Uterus (tissue), 4 donors: ENCODE measurements at places on chromosomes 6 and 20.

DNA sequence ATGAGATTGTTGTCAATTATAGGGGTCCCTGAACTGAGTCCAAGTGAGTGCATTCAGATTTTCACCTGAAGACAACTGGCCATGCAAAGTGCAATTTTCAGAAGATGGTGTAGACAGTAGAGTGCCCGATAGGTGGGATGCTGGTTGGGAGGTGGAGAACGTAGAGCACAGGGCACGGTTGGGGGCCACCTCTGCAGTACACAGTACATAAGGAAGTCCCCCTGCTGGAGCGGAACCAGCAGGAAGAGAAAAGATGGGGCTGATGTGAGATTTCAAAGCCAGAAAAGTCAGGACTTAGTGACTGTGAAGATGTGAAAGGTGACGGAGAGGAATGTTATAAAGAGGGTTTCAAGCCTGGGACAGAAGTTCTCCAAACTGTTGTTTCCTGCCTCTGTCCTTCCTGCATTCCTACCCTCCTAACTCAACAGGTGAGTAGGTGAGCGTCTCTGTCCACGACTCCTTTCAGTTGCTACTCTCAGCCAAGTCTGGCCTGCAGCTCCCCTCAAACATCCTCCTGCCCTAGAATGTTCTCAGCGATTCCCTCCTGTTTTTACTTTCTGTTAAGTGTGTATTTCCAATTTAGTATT, 330.8 kb downstream of the PRL start:
- no peak for DNase-seq

GRCh38 chr6:6631534-6632276, 43.2 kb downstream of the LY86 start:
- no peak for DNase-seq

GRCh38 chr20:57062696-57063270, 203.7 kb downstream of the BMP7 start:
- no peak for DNase-seq

DNA sequence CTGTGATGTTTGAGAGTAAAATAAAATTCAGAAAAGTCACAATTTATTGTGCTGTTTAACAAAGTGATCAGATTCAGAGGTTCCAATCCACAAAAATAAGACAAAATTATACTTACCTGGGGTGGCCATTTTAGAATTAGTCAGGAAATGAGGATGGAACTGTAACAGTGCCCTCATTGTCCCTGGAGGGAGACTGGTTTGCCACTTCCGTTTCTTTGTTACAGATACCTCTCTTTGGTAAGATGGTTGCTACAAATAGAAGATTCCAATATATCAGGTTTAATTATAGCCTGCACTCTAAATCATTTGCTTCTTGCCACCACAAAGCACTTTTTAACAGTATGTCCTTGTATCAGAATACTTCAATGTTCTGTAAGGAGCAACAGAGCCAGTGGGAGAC, 95.6 kb downstream of the CTNNBL1 start:
- DNase-seq, result no peak

DNA sequence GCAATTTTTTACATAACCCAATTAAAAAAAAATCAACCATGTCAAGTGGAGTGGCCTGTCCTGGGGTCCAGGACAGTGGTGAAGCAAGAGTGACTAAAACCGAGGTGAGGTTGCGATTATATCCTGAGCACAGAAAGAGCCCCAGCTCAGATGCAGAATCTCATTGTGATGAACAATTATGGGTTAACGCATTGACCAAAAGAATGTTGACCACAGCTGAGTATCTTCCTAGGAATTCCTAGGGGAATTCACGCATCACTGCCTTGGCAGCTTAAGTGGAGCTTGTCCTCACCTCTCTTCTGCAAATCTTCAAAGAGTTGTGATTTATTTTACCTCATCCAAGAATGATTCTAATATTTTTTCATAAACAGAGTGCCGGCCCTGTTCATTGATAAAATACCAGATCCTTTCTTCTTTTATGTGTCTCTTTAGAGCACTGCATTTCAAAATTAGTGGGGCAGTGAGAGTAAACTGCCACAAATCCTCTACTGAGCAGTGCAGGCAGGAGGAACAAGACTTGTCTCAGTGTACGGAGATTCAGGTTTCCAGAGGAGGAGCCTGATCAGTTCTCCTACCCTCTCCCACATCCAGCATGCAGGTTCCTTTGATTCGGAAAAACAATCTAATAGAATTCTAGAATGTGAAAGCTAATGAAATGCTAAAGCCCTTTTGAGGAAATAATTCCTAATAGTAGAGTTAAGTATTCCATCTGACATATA, 60.1 kb upstream of the ZNF184 start:
- DNase-seq, result no peak

- DNase-seq, result no peak
Observed at GRCh38 chr20:11901127-11901526, 16.6 kb upstream of the BTBD3 start.

DNA sequence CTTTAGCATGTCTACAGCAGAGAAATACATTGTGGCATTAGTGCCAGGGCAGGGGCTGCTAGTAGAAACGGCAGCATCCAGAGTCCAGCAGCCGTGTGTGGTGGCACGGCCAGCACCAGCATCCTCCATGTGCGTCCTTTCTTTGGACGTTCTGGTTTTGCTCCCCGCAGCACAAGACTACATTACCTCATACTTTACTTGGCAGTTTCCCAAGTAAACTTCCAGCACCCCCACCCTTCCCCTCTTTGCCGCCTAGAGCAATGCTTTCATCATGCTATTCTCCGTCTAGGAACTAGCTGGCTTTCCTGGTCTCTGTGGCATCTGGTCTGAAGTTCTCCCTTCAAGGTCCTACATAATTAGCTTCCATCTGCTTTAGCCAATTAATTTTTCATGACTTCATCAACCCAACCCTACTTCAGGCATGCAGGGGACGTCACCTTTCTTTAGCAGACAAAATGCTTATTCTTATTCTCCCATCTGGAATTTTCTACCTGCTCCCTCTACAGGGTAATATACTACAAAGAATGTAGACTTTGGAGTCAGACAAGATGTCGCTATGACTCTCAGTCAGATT, 67.6 kb downstream of the BLOC1S5 start:
- no peak for DNase-seq

- no peak for DNase-seq
Observed at GRCh38 chr6:148112851-148113319, 229.8 kb upstream of the SASH1 start.

- DNase-seq, result peak; percentile 82
Observed at GRCh38 chr6:110039364-110039980, 61.4 kb downstream of the GPR6 start.

DNA sequence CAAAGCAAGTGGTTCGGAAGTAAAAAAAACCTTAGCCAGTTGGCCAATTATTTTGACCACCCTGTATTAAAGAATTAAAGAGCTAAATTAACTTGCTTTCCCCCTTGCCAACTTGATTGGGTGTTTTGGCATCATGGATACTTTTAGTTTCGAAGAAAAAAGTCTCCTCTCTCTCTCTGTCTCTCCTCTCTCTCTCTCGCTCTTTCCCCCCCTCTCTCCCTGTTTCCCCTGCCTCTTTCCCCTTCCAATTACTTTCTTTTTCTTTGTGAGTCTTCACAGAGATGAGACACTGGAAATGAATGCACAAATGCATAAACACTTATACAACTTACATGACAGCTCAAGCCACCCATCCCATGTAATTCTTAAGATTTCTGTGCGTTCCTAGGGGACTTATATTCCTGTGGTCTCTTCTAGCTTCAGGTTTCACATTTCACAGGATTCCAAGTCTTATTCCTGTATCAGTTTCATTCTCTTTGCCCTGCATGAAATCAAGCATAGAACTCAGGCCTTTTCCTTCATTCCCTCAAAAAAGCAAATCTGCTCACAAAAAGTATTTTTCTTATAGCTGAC, 32.9 kb upstream of the EYA4 start:
- DNase-seq, result no peak

DNA sequence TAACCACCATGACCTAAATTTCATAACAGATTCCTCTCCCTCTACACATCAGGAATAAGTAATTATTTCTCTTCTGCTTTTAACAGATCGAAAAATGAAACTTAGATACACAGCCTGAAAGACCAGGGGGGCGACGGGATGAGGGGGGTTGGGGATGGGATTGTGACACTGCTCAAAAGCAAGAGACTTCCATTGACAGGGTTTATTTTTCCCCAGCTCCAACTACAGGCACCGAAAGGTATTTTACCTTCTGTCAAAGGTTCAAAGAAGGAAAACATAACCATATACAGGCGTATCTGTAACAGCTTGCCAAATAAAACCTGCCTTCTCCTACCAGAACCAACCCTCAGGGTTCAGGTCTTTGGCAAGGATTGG, 1.3 kb downstream of the EPHA7 start:
- DNase-seq, result no peak

- no peak for DNase-seq
Observed at GRCh38 chr20:1792274-1792673, 102.9 kb upstream of the SIRPA start.

GRCh38 chr6:128601060-128601459, 80.7 kb upstream of the PTPRK start:
- DNase-seq, result no peak

DNA sequence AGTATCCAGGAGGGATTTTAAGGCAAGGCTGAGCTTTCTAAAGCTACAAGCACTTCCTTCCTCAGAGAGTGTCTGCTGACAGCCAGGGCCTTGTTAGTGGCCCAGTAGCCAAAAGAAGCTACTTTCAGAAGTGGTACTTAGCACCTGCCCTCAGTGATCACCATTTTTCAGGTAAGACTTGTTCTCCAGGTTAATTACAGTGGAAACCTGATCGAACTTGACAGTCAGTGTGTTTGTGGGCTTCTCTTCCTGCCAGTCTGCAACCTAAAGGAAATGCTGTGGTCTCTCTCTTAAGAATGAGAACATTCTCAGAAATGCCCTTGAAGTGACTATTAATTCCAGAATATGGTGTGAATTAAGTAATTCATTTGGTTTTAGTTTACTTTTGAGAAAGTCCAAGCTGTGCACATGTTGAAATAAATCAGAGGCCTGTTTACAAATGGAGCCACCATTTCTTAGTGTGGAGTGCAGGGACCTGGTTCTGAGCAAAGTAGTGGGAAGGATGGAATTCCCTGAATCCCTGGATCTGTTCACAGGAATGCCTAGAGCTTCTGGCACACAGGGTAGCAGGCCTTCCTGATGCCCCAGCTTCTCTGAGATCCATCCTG, 185.3 kb upstream of the AGPAT4 start:
- DNase-seq, result no peak

DNA sequence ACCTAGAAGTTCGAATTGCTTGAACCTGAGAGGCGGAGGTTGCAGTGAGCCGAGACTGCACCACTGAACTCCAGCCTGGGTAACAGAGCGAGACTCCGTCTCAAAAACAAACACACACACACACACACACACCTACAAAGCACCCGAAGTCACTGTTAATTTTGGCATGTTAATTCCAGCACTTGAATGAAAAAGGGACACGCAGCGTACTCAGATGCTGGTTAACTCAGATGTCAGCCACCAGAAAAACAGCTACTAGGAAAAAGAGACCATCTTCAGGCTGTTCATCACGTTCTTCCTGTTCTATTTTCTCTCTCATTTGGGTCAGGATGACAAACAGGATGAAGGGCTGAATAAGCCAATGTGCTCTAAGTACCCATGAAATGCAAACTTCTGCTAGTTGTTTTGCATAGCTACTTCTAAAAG, 46.9 kb downstream of the BLOC1S5 start:
- no peak for DNase-seq

GRCh38 chr20:39112178-39112743, 150.1 kb downstream of the DHX35 start:
- peak; percentile 21 for DNase-seq

GRCh38 chr6:119350202-119350951, 816 bp upstream of the MAN1A1 start:
- no peak for DNase-seq

DNA sequence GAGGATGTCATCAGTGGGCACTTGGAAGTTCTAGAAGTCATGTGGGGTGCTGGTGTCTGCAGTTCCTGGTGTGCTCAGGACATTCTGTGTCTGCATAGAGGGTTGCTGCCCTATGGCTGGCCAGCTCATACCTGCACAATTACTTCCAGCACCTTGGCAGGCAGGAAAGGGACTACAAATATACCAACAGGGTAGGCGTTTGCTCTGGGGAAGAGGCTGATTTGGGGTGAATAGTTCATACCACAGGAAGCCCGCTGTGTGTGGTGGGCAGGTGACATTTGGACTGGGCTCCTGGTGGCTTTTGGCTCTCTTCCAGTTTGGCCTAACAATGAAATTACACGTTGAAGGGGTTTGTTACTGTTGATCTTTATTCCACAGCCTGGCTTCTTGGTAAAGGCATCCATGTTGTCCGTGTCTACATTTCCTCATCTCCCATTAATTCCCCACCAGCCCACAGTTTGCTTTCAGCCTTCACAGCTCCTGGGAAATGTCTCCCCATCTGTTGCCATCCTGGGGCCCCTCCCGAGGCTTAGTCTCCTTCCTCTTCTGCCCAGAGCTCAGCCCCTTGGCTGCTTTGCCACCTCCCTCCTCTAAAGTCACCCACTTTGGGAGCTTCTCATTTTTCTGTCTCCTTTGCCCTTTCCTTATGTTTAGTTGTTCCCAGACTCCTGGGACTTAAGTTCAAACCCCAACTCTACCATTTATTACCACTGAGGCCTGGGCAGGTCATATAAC, 88.1 kb downstream of the RSPH3 start:
- no peak for DNase-seq

GRCh38 chr6:126267626-126268025, 72.3 kb upstream of the CENPW start:
- DNase-seq, result peak; percentile 43

DNA sequence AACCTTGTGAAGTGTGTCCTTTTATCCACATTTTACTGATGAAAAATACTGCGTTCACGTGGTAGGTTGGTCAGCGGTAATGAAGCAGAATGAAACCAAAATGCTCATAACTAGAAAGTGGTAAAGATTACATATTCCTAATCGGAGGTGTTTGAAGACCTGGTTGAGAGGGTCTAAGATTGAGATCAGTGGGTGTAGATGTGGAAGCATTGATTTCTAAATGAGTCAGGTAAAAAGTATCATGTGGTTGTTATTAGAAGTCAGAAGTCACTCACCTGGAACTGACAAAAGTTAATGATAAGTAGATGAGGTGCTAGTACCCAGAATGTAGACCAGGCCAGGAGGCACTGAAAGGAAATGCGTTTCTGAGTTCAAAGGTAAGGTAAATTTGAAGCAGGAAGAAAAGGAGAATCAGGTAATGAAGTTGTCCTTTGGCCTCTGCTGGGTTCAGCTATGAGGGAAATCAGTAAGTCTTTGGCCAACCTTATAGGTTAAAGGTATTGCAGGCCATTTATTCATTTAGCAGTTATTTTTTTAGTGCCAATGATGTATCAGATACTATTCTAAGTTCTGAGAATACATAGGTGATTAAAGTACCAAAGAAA, 31.2 kb downstream of the FAM83B start:
- no peak for DNase-seq

DNA sequence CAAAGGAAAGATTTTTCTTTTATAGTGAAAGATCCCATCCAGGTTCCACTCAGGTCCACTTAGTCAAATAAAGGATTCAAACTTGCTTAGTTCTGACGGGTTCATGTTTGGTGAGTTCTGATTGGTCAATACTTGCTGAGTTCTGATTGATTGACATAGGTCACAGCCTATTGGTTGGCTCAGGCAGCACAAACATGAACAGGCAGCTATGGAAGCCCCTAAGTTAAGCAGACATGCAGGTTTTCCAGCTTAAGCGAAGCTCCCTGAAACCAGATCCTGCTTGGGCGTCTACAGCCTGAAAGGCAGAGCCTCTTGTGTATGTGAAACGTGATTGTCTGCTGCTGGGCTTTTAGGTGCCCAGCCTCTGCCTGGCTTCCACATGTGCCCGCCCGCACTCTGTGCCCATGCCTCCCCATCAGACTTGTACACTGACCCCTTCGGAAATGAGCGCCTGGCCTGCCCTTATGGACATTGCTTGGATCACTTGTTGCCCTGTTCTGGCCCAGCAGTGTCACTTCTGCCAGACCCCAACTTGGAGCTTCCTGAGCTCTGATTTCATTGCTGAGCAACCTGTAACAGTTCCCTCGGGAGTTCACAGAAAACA, 45.4 kb upstream of the ECI2 start:
- no peak for DNase-seq
